Activated CD8-positive, alpha-beta memory T cell treated with anti-CD3 and anti-CD28 coated beads for 1 hour (primary cell): ENCODE measurements at places on chromosomes 5 and 9.

- no peak for DNase-seq
These were observed 178.8 kb upstream of the NREP start for GRCh38 chr5:111935835-111936234.

GRCh38 chr5:178111925-178112324, 1.4 kb upstream of the N4BP3 start:
- no peak for DNase-seq

- DNase-seq, result no peak
These were observed 403.0 kb downstream of the ZNF608 start for GRCh38 chr5:124343451-124343867.

GRCh38 chr5:178624631-178625546, 2.0 kb downstream of the CLK4 start:
- DNase-seq, result no peak

DNA sequence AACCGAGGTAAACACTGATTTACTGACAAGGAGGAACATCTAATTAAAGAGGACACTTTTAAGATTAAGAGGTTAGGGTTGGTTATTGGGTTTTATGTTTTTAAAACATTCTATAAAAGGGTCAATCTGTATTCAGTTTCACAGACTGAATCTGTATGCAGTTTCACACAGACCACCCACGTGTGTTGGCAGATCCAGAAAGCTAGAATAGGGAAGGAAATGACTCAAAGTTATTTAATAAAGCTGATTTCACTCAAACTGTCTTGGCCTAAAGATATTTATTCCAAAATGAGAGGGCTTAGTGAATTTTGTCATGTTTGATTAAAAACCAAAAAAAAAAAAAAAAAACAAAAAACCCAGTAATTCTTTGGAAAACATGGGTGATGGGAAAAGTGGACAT, 140.2 kb downstream of the SLC24A2 start:
- no peak for DNase-seq

DNA sequence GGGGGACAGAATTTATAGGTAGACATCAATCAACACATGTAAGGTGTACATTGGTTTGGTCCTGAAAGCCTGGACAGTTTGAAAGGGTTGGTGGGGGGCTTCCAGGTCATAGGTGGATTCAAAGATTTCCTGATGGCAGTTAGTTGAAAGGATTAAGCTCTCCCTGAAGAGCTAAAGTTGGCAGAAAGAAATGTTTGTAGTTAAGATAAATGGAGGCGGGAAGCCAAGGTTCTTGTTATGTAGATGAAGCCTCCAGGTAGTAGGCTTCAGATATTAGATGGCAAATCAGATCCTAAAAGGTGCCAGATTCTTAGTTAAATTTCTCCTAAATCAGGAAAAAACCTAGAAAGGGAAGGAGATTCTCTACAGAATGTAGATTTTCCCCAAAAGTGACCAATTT, 9.0 kb upstream of the LRRTM2 start:
- DNase-seq, result no peak

GRCh38 chr9:120235081-120235480, 344.9 kb downstream of the CDK5RAP2 start:
- DNase-seq, result no peak

DNA sequence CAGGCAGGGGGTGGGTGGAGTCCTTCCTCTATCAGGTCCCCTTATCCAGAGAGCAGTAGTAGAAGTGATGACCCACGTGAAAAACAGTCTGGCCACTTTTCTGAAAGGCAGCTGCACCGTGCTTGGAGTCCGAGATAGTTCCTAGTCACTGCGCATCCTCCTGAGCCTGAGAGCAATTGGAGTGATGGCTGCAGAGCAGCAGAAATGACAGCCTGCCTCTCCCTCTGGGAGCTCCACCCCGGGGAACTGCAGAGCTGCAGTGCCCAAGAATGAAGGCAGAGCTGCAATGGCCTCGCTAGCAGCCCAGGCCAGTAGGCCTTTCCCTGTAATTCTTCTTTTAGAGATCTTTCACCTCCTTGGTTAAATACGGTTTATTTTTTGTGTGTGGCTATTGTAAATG, 82.6 kb downstream of the CETN3 start:
- no peak for DNase-seq
